ENCODE measurements at places on chromosomes 3 and 15. TPM values are rescaled to one million over a fixed set of nuclear protein-coding genes. Genes with fewer than 3 reads are reported as not detected.

The MAGEL2 gene
- total RNA-seq = not detected

The CD200R1 gene
- total RNA-seq = not detected

The PLA2G4B gene
- 4.0 TPM for total RNA-seq

DNA sequence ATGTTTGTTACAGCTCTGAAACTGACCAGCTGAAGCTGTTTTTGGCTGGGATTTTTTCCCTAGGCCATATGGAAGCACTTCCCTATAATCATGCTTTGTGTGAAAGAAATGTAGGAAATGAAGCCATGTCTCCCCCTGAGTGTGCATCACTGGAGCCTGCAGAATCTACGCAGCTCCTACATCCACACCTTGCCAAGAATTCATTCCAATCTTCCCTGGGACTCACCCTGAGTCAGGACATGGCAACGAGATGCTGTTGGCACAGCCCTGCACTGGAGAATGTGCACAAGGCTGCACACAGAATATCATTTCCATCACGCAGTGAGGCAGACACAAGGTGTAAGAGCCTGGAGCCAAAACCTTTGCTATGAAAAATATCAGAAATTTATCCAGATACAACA, 189.5 kb downstream of the ADAMTSL3 start:
- DNase-seq = no peak

DNA sequence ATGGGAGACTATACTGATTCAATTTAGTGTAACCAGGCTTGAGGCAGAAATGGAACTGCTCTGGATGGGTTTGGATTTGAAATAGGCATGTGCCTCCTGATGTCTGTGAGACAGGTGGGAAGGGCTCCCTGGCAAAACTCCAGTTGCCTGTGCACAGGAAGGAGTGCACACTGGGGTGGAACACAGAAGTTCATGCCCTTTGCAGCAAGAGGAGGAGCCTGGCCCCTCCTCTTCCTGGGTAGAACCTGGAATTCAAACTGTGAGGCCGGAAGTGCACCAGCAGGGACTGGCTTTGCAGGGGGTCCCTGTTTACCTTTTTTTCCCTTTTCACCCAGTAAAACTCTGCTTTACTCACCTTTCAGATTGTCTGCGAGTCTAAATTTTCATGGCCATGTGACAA, 99.9 kb downstream of the GMPS start:
- DNase-seq = no peak

DNA sequence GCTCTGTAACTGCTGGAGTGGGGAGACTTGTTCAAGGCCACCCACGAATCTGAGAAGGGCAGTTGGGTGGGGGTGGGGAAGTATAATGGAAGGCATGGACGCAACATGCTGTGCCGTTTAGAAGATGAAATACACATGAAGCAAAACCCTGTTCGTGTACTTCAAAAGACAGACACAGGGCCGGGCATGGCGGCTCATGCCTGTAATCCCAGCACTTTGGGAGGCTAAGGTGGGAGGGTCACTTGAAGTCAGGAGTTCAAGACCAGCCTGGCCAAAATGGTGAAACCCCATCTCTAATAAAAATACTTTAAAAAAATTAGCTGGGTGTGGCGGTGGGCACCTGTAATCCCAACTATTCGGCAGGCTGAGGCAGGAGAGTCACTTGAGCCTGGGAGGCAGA, 36.9 kb upstream of the SFMBT1 start:
- no peak for DNase-seq
